GM23338 (cell line): ENCODE measurements at places on chromosomes 3 and 15.

DNA sequence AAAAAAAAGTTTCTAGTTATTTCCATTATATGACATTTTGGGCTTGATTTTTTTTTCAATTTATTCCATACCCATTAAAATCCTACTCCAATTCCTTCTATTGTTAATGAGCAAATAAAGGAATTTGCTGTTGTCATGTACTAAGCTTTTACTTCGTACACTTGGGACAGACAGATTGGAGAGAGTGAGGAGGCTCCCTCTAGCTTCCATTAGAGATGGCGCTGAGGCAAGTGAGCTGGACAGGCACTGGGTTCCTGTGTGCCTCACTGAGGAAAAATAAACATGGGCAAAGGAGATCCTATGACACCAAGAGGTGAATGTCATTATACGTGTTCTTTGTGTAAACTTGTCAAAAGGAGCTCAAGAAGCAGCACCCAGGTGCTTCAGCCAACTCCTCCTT lies 441.1 kb upstream of the MDFIC2 start:
- no peaks in the 10 kb centered on the region for H3K27me3 ChIP-seq
- no peak overlapping the region for H3K27ac ChIP-seq
- H3K4me3 ChIP-seq = no peak overlapping the region
- H3K36me3 ChIP-seq = no peaks in the 10 kb centered on the region
- DNase-seq = peak; percentile 45

GRCh38 chr3:127304121-127304744 lies 16.4 kb upstream of the PRR20G start:
- H3K27me3 ChIP-seq = no peaks in the 10 kb centered on the region
- no peaks in the 10 kb centered on the region for H3K4me1 ChIP-seq
- H3K27ac ChIP-seq = no peak overlapping the region
- H3K4me3 ChIP-seq = no peak overlapping the region
- H3K36me3 ChIP-seq = no peaks in the 10 kb centered on the region

GRCh38 chr15:93087825-93088199 lies 1.2 kb downstream of the RGMA start:
- H3K4me3 ChIP-seq = peak overlapping the region; percentile 81
- no peak overlapping the region for H3K27ac ChIP-seq
- DNase-seq = peak; percentile 89
- no peaks in the 10 kb centered on the region for H3K36me3 ChIP-seq

DNA sequence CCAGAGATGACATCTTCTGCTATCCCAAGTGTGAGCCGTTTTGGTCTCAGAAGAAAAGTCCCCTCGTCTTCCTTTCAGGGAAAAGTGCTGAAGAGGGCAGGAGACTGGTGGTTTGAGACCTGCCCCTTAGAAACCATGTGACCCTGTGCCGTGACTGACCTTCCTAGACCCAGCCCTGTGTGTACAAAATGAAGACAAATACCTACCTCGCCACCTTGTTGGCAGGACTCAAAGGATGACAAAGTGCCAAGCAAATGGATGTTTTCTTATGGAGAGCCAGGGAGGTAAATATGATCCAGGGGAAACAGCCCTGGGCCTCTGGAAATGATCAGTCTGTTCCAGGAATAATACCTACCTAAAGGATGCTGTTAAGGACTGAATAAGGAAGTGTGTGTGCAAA lies 41.3 kb downstream of the FAM174B start:
- H3K27me3 ChIP-seq = no peaks in the 10 kb centered on the region
- peaks cover 4% of the 10 kb centered on the region; the same call in 1 of the 2 replicates for H3K36me3 ChIP-seq
- no peak overlapping the region for H3K27ac ChIP-seq
- H3K4me3 ChIP-seq = no peak overlapping the region
- no peak for DNase-seq

DNA sequence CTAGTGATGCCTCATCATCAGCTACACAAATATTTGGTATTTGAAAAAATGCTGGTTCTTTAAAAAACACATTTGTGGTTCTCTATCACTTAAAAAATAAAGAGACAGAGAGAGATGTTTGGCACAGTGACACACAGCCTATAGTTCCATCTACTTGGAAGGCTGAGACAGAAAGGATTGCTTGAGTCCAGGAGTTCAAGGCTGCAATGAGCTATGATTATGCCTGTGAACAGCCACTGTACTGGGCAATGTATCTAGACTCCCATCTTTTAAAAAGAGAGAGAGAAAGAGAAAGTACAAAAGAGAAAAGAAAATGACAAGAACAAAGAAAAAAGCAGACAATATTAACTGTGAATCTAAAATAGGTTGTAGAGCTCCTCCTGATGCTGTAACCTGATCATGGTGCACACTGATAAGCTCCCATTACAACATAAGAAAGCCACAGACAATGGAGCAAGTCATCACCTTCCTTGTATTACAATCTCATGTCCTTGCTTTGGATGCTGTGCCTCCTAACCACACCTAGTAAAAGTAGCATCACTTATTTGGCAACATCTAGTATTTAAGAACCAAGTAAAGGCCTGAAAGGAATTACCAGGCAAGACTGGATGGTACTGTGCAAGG lies 31.7 kb upstream of the MAP4 start:
- no peak overlapping the region for H3K27ac ChIP-seq
- no peak overlapping the region for H3K4me3 ChIP-seq
- no peak for DNase-seq
- H3K27me3 ChIP-seq = no peaks in the 10 kb centered on the region

DNA sequence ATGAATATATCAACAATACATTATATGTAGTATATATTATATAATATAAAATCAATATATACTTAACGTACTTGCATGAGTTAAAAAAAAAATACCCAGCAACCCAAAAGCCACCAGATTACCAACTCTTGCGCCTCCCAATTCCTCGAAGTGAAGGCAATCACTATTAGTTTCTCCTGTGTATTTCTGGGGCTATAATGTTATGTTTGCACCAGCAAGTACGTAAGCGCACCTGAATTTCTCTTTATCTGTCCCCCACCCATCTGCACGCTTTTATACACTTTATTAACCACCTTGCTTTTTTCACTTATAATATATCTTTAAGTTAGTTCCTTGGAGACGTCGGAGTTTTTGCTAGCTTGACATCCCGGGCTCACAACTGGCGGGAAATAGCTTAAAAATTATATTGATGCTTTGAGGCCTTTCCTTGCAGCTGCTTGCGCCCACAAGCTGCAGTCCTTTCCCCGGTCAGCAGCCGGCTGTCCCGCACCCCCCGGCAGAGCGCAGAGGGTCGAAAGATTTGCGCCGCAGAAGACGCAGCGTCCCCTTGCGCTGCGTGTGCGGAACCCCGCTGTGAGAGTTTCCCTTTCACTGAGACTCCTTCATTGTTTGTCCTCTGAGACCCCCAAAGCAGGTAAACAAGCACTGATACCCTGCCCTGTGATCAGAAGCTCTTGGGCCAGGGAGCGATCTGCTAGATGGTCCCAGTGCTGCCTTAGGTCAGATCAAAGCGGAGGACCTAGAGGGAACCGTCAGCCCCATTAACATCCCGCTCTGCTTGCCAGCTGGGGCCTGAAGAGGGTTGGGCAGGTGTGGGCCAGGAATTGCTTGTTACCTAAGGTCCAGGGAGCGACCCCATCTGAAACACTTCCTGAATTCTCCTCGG lies 8.9 kb upstream of the EOMES start:
- H3K27ac ChIP-seq = no peak overlapping the region
- H3K4me3 ChIP-seq = peak overlapping the region; percentile 54
- DNase-seq = peak; percentile 72
- H3K36me3 ChIP-seq = no peaks in the 10 kb centered on the region
- H3K27me3 ChIP-seq = peaks cover 92% of the 10 kb centered on the region

DNA sequence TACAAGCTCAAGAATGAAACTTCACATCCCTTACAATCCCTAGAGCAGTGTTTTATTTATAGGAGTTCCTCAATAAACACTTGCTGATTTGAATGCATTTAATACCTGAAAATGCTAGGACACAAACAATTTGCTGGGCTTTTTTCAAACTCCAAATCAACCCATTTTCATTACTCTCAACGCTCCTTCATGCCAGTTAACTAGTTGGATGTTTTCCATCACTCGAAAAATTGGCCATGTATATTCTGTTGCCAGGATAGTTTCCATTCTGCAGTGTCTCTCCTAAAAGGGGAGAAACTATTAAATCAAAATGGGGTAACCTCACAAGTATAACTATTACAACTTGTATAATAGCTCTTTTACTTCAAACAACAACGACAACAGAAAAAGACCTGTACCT lies 1.2 kb downstream of the GBE1 start:
- peak overlapping the region; percentile 92 for H3K4me3 ChIP-seq
- DNase-seq = no peak
- H3K27ac ChIP-seq = no peak overlapping the region
- H3K27me3 ChIP-seq = no peaks in the 10 kb centered on the region
- H3K4me1 ChIP-seq = peaks cover 7% of the 10 kb centered on the region

DNA sequence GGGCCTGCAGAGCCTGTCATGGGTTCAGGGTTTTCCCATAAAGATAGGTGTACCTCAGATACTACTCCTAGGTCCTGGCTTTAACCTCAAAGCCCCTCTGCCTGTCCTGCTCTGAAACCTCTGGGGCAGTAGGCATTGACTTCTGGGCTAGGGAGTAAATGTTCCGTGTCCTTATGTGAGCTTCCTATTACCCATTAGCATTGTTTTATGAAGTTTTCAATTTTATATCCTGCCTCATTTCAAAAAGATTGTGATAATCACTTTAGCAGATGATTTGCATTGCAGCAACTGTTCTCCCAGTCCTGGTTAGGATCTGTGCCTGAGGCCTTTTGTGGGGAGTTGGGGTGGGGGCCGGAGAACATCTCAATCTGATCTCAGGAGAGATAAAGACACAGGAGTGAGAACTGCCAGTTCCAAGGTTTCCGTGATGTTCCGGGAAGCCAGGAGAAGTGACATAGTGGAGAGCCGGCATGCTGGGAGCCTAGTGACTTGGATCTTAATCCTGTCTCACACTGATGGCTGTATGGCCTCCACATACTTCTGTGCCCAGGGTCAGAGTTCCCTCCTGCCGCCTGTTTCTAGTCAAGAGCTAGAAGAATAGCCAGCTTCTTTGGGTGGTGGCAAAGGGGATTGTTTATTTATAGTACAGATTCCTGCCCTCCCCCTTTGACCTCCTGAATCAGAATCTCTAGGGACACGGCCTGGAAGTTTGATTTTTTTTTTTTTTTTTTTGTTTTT lies 10.6 kb downstream of the TPM1 start:
- peaks cover 30% of the 10 kb centered on the region for H3K4me1 ChIP-seq
- peak; percentile 29 for DNase-seq
- peaks cover 33% of the 10 kb centered on the region for H3K36me3 ChIP-seq
- H3K27me3 ChIP-seq = no peaks in the 10 kb centered on the region

GRCh38 chr3:56811546-56812202 lies 9.9 kb upstream of the ARHGEF3 start:
- no peaks in the 10 kb centered on the region for H3K27me3 ChIP-seq
- no peak overlapping the region for H3K27ac ChIP-seq
- no peaks in the 10 kb centered on the region for H3K4me1 ChIP-seq
- DNase-seq = no peak

DNA sequence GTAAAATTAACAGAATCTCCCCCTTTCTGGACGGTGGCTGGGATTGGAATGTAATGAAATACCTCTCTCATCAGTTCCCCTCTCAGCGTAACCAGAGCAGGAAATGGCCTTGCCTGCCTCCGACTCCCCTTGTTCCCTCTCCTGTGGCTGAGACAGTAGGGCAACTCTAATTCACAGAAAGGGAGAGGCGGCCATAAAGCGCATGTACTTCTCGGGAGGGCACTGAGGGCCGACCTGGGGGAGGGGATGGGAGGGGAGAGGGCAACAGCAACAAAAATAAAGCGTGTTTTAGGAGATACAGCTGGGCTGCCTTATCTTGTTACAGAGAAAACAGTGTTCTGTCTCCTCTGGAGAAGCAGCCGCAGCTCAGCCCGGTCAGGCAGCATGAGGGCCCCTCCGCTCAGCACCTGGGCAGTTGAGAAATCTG lies 783.3 kb upstream of the ARRDC4 start:
- H3K36me3 ChIP-seq = no peaks in the 10 kb centered on the region
- no peaks in the 10 kb centered on the region for H3K27me3 ChIP-seq
- peak; percentile 75 for DNase-seq
- no peak overlapping the region; the same call in 1 of the 2 replicates for H3K27ac ChIP-seq
- no peak overlapping the region for H3K4me3 ChIP-seq
- H3K4me1 ChIP-seq = peaks cover 13% of the 10 kb centered on the region

DNA sequence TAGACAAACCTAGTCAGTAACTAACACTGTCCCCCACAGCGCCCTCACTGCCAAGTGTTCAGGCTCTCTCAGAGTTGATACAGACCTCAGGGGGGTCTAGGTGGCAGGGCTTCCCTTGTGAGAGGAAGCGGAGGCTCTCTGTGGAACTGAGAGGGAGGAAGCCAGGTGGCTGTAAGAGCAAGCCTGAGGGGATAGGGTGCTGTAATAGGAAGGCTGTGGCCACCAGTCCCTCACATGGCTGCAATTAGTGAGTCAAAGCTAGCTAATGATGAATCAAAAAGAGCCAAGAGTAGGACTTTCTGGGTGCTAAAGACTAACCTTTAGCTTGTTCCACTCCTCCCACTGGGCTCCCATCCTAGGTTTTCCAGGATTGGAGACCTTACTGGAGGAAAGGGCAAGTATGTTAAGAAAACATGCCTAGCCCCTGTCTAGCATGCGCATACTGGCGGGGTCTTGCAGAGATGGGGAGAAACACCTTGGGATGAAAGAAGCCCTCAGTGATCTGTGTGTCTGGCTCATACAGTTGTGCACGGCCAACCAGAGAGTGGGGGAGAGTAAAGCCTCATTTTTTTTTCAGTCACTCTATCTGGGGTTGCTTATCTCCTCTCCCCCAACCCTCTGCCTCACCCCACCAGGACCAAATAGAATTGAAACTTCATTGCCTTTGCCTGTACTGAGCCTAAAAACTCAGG lies 13.3 kb upstream of the SOX2 start:
- H3K4me1 ChIP-seq = peaks cover 49% of the 10 kb centered on the region
- peaks cover 73% of the 10 kb centered on the region for H3K27me3 ChIP-seq

DNA sequence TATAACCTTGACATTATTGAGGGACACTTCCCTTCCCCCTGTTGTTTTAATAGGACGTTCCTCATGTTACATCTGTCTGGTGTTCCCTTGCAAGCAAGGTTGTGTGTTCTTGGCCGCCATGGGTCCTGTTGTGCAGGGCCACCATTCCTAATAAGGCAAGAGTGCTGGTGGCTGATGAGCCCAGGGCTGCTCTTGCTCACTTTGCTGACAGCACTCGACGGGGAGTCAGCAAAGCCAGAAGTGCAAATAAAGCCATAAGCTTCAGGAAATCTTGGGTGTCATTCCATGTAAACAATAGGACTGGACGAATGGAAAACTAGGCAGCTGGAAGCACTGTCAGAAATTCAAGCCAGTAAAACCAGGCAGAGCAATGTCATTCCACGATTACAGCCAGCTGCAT lies 75.8 kb downstream of the SQOR start:
- H3K4me3 ChIP-seq = no peak overlapping the region
- no peaks in the 10 kb centered on the region for H3K27me3 ChIP-seq
- H3K4me1 ChIP-seq = peaks cover 2% of the 10 kb centered on the region; the same call in 1 of the 2 replicates
- DNase-seq = no peak

GRCh38 chr15:78808550-78808949 lies 2.7 kb downstream of the ADAMTS7 start:
- peak; percentile 79 for DNase-seq
- peaks cover 15% of the 10 kb centered on the region for H3K27me3 ChIP-seq
- no peak overlapping the region for H3K27ac ChIP-seq
- no peaks in the 10 kb centered on the region for H3K36me3 ChIP-seq
- H3K4me1 ChIP-seq = peaks cover 12% of the 10 kb centered on the region

GRCh38 chr3:27728195-27729087 lies 6.3 kb upstream of the EOMES start:
- H3K27me3 ChIP-seq = peaks cover 100% of the 10 kb centered on the region
- H3K4me1 ChIP-seq = peaks cover 77% of the 10 kb centered on the region
- no peaks in the 10 kb centered on the region for H3K36me3 ChIP-seq
- DNase-seq = peak; percentile 96
